Memory B cell (primary cell): ENCODE measurements at places on chromosomes 4 and X.

DNA sequence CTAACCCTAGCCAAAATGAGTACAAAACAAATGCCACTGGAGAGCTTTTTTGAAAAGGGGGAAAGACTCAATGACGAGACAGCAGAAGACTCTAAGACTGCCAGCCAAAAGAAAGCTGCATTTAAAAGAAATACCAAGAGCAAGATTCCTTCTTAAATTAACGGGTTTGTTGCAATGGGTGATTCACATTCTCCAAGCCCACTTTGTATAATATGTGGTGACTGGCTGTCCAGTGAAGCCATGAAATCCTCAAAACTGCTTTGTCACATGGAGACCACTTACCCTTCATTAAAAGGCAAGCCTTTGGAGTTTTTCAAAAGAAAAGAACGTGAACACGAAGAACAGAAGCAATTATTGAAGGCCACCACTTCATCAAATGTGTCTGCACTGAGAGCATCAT is 68.2 kb downstream of the MRPL1 start:
- DNase-seq = no peak

- no peak for DNase-seq
Measured at GRCh38 chr4:180794333-180794732, 1448.9 kb upstream of the TENM3 start.

DNA sequence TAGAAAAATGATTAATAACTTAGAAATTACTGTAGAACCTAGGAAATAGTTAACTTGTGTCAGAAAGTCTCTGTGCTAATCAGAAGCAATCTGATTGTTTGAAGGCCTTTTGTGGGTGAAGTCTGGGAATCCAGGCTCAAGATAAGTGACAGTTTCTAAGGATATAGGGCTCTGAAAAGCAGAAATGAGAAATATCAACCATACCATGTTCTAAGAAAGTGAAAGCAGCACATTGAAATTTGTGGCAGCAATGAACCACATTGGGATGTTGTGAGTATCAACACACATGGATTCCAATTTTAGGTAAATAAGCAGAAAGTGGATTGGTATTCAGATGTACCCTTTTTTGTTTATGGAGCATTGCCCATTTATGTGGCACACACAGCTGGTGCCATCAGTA is 464.6 kb downstream of the IL15 start:
- no peak for DNase-seq

GRCh38 chrX:113539599-113540356 is 699.1 kb upstream of the AMOT start:
- DNase-seq = no peak

DNA sequence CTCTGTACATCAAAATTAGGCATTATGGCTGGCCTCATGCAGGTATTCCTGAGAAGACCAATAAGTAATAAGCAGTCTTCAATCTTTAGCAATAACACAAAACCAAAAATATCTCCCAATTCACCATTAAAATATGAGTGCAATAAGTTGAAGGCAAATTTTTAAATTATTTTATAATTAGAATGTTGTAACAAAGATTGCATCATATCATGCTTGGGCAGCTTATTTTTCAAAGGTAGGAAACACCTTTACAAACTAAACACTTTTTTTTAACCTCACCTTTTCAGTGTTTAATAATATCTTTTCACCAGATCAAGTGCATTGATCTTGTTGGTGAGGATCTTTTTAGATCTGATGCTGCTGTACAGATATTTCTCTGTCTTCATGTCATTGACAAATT is 592.9 kb upstream of the PITX2 start:
- DNase-seq = no peak

DNA sequence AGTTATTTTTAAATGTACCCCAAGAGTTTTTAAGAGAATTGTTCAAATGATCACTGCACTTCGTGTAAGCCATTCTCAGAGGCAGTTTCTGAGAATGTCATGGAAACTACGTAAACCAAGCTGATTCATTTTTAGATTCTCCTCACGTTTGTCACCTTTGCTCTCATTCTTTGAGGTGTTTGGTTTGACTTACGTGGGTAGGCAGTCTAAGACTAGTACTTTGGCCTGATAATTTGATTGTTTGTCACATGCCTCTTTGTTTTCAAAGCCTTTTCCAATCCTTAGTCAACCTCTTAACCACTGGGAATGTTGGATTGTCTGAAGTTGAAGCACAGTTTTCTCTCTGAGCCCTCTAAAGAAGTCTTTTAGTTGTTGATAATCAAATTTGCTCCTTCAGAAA is 10.5 kb downstream of the SEPTIN11 start:
- DNase-seq = no peak

DNA sequence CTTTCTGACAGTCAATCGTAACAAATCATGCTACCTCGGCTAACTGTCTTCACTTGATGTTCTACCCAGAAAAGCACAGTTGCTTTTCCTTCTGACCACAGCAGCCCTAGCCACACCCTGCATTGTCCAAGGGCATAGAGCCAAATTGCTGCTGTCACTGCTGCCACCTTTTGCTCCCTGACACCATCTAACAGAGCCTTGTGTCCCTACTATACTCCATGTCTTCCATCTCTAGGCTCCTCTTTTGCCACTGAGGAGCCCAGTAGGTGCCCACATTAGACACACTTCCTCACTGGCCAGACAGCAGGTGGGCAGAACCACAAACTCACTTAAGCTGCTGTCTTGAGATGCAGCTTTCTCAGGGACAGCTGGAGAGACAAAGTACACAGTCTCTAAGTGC is 91.4 kb downstream of the ANXA3 start:
- DNase-seq = no peak

DNA sequence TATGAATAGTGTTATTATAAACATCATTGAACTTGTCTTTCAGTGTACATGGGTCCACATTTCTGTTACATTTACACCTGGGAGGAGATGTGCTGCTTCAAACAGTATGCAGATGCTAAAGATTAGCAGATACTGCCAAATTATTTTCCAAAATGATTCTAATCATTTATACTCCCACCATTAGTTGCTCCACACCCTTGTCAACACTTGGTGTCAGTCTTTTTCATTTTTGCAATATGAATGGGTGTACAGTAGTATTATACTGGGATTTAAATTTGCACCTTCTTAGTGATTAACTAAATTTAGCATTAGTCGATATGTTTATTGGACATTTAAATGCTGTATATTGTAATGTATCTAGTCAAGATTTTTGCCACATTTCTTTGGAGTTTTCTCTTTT is 131.6 kb upstream of the GRID2 start:
- DNase-seq = no peak

DNA sequence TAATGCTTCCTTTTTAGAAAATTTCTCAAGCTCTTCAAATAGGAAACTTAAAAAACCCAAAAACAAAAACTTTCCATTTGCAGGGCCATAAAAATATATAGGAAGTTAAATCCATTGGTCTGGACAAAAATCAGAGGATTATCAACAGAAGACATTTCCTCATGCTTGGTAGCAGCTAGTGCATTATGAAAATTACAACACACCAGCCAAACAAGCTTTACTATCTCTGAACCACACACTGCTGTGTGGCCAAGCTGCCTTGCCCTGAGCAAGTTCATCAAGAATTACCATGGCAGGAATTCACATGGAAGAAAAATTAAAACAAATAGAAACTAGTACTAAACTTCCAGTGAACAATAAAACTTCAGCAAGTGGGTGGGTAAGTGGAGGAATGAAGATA is 3.6 kb downstream of the USP46 start:
- no peak for DNase-seq

DNA sequence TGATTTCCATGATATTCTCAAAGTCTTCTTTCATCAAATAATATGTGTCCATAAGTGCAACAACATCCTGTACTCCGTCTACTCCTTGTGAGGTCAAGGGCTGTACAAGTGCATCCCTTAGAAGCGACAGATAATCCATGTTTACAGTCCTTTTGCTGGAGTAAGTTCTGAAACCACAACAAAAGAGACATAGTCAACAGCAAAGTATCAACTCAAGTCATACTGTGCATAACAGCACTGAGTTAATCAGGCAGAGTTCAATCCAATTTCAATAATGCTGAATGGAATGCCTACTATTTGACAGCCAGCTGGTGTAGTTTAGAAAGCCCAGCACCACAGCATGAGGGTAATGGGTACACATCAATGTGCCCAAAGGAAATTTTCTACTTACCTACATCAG is 74.5 kb downstream of the RFC1 start:
- DNase-seq = no peak
